Stimulated activated CD4-positive, alpha-beta T cell treated with anti-CD3 and anti-CD28 coated beads, Interleukin-12 subunit alpha, Interleukin-12 subunit beta, amount 100 ng/mL, for 48 hours (primary cell): ENCODE measurements at places on chromosomes 16 and 17.
A peak's percentile ranks its signal among the peaks of the same experiment; 100 is the strongest.

DNA sequence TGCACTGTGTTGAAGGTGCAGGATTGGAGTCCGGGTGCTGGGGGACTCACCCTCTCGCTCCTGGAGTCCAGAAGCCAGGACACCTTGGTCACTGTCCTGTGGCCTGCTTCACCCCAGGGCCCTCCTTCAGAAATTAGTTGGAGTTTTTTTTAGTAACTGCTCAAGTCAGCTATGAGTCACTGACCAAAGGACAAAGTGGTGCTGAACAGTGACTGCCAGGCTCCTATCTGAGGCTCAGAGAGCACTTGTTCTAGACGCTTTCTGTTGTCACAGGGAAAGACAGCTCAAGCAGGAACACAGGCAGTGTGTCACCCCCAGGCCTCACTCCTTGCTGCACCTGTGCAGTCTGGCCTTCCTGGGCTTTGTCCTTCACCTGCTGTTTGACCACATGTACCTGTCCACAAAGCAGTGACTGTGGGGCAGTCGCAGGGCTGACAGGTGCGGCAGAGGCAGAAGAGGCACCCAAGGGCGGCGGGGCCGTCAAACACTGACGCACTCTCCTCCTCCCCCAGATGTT is 4.1 kb upstream of the FAAP100 start:
- DNase-seq = no peak

GRCh38 chr17:55873017-55873758 is 122.3 kb downstream of the PCTP start:
- no peak for DNase-seq

DNA sequence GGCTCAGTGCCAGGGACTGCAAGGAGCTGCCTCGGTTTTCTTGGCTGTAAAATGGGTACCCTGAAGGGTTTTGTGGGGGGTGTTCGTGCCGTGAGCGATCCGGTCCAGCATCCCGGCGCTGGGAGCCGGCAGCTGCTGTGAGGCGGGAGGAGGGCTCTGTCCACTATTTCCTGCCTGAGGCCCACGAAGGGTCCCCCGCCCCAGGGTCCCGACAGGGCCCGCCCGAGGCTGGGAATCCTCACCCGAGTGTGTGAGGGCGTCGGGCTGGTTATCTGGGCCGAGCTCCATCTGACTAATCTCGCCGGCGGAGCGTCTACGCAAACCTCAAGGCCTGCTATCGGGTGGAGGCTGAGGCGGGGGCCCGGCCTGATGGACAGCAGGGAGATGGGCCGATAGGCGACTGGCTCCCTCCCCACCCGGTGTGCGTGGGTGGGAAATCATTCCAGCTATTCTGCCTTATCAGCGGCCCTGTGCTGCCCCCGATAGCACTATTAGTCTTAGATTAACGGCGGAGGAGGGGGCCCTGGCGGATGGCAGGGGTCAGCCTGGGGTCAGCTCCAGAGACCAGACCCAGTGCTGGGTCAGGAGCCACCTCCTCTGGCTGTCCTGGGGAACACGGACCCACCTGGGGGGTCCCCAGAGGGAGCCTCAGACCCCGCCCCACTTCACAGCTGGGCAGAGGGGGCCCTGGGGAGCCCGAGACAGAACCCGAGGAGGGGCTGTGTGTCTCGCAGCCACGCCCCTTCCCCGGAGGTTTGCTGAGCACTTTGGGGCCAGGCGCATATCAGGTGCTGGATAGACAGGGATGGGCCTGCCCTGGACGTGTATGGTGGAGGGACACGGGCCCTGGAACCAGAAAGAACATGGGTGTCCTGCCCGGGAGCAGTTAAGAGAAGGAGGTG is 44.7 kb downstream of the ZFPM1 start:
- DNase-seq = no peak

DNA sequence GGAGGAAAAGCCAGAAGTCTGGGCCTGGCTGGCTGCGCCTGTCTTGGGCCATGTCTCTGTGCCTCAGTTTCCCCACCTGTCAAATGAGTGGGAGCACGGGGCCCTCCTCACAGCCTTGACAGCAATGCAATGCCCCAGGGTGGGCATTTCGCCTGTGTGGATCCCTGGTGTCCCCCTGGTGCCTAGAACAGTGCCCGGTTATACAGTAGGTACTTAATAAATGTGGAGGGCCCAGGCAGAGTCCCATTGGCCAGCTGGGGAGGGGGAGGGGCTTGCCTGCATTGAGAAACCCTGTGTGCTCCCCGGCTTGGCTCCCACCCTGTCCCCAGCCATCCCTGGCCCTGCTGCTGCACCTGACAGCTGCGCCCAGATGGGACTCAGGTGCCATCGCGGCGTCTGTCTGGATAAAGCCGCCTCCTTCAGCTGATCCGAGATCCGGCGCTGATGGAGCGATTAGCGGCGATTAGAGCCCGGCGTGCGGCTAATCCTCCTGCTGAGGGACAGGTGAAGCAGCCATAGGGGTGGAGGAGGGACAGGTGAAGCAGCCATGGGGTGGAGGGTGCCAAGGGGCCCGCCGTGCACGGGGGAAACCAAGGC is 12.4 kb downstream of the ZFPM1 start:
- DNase-seq = no peak

GRCh38 chr16:30829130-30830071 is 42.4 kb upstream of the ZNF629 start:
- no peak for DNase-seq

- DNase-seq = peak; percentile 14
Measured at GRCh38 chr17:55341432-55341831, 76.7 kb downstream of the HLF start.

DNA sequence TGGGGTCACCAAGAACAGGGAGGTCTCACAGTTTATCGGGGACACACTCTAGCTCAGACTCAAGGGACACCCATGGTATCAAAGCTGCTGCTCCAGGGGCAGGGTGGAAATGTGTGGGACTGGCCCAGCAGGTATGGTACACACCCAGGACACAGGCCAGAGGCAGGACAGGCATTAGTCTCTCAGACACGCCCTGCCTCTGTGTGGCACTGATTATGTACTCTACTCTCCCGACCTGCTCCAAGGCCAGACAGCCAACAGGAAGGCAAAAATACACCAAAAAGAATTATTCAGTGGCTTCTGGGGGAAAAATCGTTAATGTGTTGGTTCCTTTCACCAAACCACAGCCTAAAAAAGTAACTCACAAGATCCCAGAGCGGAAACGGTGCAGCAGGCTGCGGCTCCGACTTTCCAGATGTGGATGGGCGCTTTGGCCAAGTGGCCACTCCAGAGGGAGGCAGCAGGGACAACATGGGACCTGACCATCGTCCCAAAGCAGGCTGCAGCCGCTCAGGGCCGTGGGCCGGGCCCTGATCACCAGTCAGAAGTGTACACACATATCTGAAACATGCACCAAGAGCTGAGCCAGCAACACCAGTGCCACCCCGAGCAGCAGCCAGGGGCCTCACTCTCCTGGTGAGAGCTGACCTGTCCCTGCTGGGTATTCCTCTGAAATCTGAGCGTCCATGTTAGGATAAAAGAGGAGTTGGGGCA is 1.0 kb upstream of the SIRT7 start:
- no peak for DNase-seq

GRCh38 chr16:67546091-67546501 is 16.2 kb upstream of the CTCF start:
- no peak for DNase-seq

DNA sequence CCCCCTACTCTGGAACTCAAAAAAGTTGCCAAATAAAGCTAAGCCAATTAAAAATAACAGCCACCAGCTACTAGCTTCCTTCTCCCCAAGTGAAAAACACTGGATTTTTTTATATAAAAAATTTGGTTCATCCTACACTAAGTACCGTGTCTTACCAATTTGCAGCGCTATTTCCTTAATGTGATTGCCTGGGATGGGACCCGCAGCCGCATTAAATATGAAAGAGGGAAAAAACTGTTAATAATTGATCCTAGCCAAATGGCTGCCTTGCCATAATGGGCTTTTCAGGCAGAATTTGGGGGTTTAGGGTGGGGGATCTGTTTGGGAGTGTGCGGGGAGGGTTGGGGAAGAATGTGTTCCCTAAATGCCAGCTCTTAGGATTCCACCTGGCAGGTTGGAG is 2.0 kb downstream of the HOXB9 start:
- no peak for DNase-seq

DNA sequence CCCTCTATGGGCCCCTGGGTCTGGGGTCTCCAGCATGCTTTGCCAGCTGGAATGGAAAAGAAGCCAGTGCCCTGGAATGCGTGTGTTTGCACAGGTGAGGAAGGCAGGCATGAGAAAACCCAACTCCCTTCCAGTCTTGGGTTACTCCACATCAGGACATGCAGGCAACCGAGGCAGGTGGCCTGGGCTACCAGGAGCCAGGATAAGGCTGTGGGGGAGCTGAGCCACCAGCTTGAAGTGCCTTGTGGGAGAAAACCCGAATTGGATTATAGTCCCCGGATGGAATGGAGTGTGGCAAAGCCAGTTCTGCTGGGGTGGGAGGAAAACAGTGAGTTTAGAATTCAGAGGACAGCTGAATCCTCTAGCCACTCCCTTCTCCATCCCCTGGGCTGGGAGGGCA is 7.2 kb downstream of the SRCIN1 start:
- no peak for DNase-seq

- no peak for DNase-seq
Measured at GRCh38 chr16:25235991-25236390, 19.2 kb downstream of the AQP8 start.

- DNase-seq = no peak
Measured at GRCh38 chr17:74599023-74599399, 6.9 kb upstream of the CD300LD start.

DNA sequence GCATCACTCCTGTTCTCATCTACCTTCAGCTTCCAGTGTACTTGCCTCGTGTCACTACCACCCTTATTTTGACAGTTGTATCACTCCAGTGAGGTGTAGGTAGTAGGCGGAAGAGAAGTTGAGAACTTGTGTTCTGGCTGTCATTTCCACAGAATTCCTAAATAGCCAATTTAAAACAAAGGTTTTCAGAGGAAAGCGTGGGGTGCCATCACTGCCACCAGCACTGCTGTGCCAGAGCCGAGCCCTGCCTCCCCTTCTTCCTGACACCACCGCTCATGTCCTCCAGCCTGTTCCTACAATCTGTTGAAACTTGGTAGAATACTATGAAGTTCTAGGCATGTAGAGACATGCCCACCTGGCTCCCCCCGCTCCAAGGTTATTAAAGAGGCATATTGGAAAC is 215.8 kb downstream of the TANC2 start:
- no peak for DNase-seq

GRCh38 chr17:79997011-79997660 is 38.5 kb downstream of the TBC1D16 start:
- peak; percentile 58 for DNase-seq

GRCh38 chr17:67055811-67056745 is 11.7 kb downstream of the CACNG1 start:
- no peak for DNase-seq

DNA sequence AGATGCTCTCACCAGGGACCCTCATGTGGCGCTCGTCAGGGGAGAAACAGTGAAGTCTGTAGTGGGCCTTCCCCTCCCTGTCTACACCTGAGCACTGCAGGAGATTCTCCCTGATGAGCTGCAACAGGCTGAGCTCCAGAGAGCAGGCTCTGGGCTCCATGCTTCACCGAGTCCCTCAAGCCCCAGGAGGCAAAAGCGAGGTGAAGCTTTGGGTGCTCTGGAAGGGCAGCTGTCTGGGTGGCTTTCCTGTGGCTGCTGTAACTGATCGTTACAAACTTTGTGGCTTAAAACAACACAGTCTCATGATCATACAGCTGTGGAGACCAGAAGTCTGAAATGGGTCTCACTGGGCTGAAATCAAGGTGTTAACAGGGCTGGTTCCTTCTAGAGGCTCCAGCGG is 12.1 kb upstream of the CD300LD start:
- DNase-seq = no peak

DNA sequence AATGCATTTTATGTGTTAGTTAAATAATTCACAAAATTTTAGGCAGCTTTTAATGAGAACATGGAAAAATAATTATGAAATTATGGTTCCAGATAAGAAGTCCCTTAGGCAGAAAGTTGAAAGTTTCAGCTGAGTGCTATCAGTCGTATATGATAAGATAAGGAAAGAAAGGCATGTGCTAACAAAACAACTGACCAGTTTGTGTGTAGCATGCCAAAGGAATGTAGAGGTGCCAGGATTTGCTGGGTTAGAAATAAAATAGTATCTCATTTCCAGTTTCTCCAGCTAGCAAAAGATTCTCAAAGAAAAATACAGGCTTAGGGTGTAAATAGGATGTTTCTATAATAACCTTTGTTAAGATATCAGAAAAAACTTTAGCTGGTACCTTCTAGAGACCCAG is 1044.5 kb upstream of the CDH8 start:
- DNase-seq = no peak

GRCh38 chr17:82302568-82302963 is 14.8 kb downstream of the CD7 start:
- DNase-seq = no peak

DNA sequence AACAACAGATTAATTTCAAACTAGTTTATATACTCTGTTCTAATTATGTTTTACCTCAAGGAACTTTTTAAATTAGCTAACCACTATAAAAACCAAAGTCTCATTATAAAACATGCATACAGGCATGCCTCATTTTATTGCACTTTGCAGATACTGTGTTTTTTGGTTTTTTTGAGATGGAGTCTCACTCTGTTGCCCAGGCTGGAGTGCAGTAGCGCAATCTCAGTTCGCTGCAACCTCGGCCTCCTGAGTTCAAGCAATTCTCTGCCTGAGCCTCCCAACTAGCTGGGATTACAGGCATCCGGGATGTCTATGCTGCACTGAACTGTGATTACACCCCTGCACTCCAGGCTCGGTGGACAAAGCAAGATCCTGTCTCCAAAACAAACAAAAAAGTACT is 8.8 kb upstream of the JPT1 start:
- no peak for DNase-seq

GRCh38 chr16:25126820-25127232 is 15.3 kb downstream of the LCMT1 start:
- peak; percentile 35 for DNase-seq

DNA sequence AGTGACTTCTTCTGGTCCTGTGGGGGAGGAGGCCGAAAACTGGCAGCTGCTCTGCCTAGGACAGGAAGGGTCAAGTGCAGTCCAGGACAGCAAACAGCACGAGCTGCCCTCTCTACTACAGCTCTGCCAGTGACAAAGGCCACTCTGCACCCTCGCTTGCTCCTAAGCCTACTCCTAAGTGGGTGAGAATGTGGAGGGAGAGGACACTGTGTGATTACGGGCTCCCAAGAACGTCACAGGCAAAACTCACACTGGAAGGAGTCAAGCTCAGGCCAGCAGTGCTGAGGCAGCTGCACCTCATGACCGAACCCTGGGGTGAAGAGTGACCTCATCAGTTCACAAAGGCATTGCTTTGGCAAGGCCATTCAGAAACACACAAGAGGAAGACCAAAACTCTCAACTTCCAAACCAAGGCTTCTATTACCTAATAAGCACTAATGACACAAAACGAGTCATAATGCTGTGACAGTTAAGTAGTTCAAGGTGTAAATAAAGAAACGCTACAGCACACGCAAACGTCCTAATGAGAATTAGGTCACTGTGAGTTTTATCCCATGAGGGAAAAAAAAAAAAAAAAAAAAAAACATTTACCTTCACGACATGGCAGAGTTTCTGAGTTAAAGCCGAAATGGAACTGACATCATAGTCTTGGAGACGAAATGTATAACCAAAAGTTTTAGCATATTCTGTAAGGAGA is 35.1 kb downstream of the MARF1 start:
- no peak for DNase-seq

- no peak for DNase-seq
Measured at GRCh38 chr16:72480911-72481310, 309.0 kb upstream of the PMFBP1 start.

GRCh38 chr16:86516623-86517003 is 6.3 kb downstream of the FOXF1 start:
- no peak for DNase-seq
